ENCODE measurements at places on chromosomes 3 and 15.

GRCh38 chr3:130906374-130906995 is 12.6 kb downstream of the ATP2C1 start:
- DNase-seq, result no peak

DNA sequence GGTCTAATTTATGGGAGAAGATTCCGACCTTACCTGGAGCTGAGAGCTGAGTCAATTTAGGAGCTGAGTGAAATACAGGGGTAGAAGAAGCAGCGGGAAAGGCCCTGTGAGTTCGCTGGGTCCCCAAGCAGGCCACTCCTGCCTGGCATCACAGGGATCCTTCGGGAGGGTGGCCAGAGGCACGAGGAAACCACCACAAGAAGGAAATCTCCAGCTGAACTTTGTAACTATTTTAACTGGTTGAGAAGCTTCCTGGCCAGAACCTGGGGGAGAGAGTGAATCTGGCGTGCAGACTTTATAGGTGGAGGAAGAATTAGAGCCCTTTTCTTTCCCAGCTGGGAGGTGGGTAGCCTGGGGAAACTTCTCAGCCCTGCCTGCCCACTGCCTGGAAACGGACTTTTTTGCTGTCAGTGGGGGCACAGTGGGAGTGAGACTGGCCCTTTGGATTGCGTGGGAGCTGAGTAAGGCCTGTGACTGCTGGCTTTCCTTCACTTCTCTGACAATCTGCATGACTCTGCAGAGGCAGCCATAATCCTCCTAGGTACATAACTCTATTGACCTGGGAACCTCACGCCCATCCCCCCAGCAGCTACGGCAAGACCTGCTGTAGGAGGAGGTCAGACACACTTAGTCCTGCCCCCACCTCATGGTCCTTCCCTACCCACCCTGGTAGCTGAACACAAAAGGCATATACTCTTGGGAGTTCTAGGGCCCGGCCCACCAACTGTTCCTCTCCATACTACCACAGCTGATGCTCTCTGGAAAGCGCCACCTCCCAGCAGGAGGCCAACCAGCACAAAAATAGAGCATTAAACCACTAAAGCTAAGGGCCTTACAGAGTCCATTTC is 340.7 kb downstream of the CNTN3 start:
- DNase-seq, result no peak

DNA sequence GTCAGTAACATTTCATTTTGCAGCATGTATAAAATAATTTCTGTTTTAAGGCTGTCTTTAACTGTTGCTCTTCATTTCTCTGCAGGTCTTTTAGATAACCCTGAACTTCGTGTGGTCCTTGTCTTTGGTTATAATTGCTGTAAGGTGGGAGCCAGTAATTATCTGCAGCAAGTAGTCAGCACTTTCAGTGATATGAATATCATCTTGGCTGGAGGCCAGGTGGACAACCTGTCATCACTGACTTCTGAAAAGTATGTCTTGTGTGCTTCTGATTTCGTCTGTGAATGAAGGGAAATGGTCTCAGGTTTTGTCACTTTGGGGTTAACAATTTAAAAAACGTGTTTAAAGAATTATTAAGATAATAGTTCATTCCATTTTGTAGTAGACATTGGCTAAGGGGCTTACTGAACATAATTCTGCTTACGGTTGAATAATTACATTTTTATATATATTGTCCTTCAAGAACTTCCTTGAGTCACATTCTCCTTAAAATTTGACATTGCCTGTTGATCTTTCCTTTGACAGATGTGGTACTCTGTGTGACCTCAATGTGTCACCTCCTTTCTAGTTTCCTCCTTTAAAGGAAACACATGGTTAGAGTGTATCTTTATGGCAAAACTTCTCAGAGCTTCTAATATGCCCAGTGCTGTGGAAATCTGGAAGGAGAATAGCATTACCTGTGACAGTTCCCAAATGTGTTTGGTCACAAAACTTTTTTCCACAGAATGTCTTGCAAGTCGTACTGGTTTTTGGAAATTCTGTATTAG is 26.3 kb downstream of the FBXO22 start:
- DNase-seq, result no peak

DNA sequence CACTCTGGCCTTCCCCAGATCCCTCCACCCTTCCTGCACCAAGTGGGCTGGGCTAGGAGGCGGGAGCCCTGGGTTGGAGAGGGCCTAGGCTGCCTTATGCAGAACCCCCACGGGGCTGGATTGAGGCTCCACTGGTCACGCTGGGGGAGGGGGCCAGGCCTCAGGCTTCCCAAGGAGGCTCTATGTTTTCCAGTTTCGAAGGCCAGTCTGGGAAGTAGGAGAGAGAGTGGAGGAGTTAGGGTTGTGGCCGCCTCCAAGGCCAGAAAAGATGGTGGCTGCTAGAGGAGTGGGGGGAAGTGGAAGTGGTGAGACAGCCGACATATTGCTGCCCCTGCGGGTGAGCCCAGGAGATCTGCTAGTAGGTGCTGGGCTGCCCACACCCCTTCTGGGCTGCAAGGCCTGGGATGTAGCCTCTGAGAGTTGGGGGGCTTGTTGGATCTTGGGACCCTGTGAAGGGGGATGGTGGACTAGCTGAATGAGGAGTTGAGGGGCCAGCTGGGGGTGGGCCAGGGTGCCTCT is 1.2 kb downstream of the GNAI2 start:
- peak; percentile 67 for DNase-seq

DNA sequence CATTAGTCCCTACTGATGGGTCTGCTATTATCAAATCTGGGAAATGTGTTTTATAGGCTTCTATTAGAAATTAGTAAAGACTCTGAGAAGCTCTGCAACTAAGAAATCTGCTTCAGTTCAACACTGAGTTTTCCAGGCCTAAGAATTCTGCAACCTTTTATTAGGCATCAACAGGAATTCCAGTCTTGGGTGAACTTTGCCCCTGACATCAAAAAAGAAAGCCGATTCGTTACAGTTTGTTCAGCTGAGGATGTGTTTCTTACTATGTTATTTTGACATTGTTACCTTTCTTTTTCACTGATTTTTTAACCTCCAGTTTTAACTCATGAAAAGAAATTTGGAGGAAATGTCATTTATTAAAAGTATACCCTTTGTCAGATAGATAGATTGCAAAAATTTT is 131.5 kb upstream of the KCNH8 start:
- DNase-seq, result no peak

GRCh38 chr3:41450416-41451231 is 251.3 kb downstream of the CTNNB1 start:
- DNase-seq, result no peak

DNA sequence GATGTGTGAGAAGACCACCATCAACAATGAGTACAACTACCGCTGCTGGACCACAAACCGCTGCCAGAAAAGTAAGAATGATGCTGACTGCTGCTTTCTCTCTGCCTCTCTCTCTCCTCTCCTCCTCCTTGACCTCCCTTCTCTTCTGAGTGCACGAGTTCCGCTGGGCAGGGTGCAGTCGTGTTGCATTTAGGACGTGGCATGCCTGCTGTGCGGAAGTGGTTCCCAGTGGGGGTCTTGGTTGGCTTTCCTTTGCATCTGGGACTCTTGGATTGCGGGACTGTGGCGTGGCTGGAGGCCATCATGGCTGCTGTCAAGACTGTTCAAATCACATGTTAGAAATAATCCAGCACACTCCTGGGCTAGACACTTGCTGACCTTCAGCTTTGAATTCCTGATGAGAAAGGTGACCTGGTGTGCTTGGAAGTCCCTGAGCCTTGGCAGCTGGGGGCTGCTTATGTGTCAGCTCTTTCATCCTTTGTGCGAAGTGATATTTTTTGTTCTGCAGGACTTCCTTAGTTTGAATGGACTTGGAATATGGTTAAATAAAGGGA is 59.8 kb downstream of the IGF1R start:
- no peak for DNase-seq

- DNase-seq, result no peak
Observed at GRCh38 chr3:70738291-70738681, 425.8 kb upstream of the MDFIC2 start.

GRCh38 chr3:195150181-195151118 is 120.5 kb downstream of the XXYLT1 start:
- DNase-seq, result peak; percentile 60

- DNase-seq, result no peak
Observed at GRCh38 chr3:72310419-72311380, 525.8 kb upstream of the PROK2 start.

- DNase-seq, result no peak
Observed at GRCh38 chr3:111726788-111727305, 131.7 kb upstream of the ZBED2 start.

DNA sequence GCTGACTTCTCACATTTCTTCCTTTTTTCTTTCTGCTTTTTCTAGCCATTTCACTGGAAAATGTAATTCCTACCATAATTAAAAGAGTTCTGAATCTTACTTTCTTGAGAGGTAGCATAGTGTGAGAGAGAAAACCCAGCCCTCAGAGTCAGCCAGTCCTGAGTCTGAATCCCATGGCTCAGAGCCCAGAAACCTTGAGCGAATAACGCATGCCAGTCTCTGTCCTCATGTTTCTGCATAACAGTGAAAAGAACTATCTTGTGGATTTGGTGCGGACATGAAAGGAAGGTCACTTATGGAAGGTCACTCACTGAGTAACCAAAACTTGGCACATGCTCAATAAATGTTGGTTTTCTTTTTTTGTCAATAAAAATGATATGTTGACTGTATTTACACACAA is 29.3 kb upstream of the SLCO3A1 start:
- DNase-seq, result no peak

DNA sequence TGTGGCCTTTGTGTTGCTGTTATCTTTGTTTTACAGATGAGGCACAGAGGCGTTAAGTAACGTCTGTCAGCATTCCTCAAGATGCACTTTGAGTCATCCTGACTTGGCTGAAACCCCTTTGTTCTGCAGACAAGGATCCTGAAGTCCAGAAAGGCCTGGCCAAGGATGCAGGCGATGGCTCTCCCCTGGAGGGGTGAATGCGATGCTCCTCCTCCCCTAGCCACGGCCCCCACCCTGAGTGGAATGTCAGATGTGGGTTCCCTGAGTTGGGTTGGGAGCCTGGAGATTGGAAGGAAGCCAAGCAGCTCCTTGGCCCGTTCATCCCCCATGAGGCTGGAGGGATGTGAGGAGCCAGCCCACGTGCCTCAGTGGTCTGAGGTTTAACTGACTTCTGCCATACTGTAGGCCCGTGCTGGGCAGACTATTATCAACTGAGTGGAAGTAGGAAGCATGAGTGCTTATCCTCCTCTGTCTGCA is 43.3 kb downstream of the POMGNT2 start:
- DNase-seq, result no peak

GRCh38 chr15:28879551-28879950 is 6.2 kb upstream of the APBA2 start:
- DNase-seq, result no peak

DNA sequence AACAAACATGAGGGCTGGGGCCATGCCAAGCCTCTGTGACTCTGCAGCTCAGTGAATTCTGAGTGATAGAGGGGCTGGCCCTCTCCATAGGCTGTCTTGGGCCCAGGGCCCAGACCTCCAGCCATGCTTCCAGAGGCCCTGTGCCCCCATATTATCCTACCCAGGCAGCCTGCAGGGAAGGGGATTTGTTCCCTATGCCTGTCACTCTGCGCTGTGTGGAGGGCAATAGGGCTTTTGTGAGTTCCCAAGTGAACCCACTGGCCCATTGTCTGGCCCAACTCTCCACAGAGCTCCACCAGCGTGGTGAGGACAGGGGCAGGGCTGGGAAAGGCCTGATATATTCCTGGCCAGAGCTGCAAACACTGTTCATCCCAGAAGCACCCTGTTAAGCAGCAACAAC is 113.2 kb downstream of the EPHB1 start:
- DNase-seq, result no peak

- no peak for DNase-seq
Observed at GRCh38 chr3:73365756-73366397, 258.9 kb downstream of the PDZRN3 start.

- DNase-seq, result no peak
Observed at GRCh38 chr3:53425936-53426335, 68.5 kb upstream of the CACNA1D start.

DNA sequence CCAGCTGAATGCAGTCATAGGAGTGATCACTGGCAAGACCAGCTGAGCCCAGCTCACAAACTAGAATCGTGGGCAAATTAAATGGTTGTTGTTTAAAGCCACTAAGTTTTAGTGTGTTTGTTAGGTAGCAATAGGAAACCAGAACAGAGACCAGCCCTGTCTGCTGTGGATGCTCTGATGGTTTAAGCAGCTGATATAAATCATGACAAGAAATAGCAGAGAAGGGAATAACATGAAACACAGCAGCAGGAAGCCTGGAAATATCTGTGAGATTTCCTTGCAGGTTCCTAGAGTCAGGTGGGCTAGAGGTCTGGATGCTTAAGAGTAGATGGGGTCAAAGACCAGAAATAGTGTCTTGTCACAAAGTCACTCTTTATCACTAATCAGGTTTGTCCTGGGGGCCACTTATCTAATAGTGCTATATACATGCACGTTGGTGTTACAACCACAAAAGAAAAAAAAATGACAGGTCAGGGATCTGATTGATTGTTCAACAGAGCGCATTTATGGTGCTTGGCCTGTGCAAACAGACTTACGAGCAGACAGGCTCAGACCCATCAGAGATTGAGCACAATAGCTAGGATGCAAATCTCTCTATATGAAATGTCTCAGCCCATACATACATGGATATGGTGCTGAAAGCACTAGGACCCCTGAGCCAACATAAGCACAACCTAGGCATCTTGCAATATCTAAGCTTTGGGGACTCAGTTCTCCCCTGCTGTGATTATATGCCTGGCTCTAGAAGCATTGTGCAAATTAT is 967.7 kb downstream of the AGBL1 start:
- DNase-seq, result no peak

DNA sequence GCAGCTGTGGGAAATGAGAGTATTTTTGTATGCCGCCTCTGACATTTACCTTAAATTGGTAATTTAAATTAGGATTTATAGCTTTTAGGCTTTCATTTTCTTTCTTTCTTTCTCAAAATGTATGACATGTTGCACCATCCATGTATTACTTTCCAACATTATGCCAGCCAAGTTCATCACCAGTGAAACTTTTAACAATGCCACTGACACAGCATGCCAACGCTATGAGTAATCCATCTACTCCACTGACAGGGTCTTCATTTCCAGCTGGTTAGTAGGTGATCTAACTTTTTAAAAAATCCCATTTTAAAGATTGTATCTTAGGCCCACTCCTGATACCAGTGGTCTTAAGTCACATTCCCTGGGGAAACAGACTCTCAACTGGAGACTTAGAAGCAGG is 21.8 kb upstream of the CLDN16 start:
- no peak for DNase-seq

- DNase-seq, result no peak
Observed at GRCh38 chr15:79221696-79222095, 60.8 kb upstream of the ANKRD34C start.

- no peak for DNase-seq
Observed at GRCh38 chr3:168984872-168985271, 678.6 kb downstream of the MECOM start.

GRCh38 chr3:116440196-116440595 is 5.1 kb downstream of the LSAMP start:
- DNase-seq, result no peak

- DNase-seq, result no peak
Observed at GRCh38 chr3:144437989-144438388, 466.4 kb downstream of the DIPK2A start.

DNA sequence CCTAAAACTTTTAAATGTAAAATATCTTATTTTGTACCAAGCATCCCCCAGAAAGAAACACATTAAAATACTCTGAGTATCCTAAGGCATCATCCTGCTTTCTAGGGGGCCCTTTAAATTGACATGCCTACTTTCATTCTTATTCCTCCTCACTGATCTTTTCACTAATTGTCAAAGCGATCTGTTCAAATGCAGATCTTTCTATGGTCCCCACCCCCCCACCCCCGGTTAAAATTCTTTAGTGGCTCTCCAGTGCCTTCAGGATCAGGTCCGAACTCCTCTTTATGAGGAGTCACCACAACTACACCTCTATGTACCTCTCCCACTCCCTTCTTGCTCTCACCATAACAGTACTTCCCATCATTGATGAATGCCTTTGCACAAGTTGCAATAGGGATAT is 19.2 kb upstream of the TFDP2 start:
- DNase-seq, result no peak

Measured in activated CD8-positive, alpha-beta memory T cell treated with anti-CD3 and anti-CD28 coated beads, Interleukin-2, amount 50 U/mL, for 48 hours (primary cell).